MCF 10A (cell line): ENCODE measurements at places on chromosomes 1 and 21.
A peak's percentile ranks its signal among the peaks of the same experiment; 100 is the strongest.

- H3K27ac ChIP-seq: peak within 1 kb of the TSS; percentile 82
- no peaks in the 10 kb centered on the region for H3K27me3 ChIP-seq
- DNase-seq: peak; percentile 84
- peaks cover 8% of the 10 kb centered on the region for H3K36me3 ChIP-seq
- peaks cover 53% of the 10 kb centered on the region for H3K4me1 ChIP-seq
- peak within 1 kb of the TSS; percentile 83 for H3K4me3 ChIP-seq
Observed at GRCh38 chr1:202807926-202808757, at the start of gene KDM5B. Gene KDM5B (minus strand): TSS chr1:202808421. CDS start chr1:202808305, 116 bp downstream.

GRCh38 chr21:17709266-17709611, 96.5 kb upstream of the BTG3 start:
- no peak overlapping the region for H3K4me3 ChIP-seq
- H3K4me1 ChIP-seq: peaks cover 35% of the 10 kb centered on the region
- no peaks in the 10 kb centered on the region for H3K27me3 ChIP-seq
- no peaks in the 10 kb centered on the region for H3K36me3 ChIP-seq

DNA sequence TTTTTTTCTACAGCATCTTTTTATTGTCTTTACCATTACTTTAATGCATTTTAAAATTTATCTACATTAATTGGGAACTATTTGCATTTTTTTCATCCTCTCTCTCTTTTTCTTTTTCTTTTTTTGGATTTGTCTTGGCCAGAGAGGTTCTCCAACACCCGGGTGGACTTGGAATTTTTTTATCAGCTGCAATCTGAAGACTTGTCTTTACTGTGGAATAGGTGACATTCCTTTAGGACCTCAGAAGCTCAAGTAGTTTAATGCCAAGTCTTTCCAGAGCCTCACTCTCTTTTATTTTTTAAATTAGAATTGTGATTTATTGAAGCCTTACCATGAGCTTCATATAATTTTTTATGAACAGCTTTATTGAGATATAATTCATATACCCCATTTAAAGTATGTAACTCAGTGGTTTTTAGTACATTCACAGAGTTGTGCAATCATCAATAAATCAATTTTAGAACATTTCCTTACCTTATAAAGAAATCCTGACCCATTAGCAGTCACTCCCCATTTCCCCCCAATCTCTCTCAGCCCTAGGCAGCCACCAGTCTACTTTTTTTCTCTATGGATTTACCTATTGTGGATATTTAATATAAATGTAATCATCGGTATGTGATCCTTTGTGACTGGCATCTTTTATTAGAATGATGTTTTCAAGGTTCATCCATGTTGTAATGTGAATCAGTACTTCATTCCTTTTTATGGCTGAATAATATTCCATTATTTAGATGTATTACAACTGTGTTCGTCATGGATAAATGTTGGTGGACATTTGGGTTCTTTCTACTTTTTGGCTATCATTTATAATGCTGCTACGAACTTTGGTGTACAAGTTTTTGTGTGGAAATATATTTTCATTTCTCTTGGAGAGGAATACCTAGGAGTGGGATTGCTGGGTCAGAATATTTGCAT, 6.2 kb downstream of the TUFT1 start:
- H3K4me3 ChIP-seq: peak overlapping the region; percentile 51
- no peaks in the 10 kb centered on the region for H3K27me3 ChIP-seq
- DNase-seq: no peak

DNA sequence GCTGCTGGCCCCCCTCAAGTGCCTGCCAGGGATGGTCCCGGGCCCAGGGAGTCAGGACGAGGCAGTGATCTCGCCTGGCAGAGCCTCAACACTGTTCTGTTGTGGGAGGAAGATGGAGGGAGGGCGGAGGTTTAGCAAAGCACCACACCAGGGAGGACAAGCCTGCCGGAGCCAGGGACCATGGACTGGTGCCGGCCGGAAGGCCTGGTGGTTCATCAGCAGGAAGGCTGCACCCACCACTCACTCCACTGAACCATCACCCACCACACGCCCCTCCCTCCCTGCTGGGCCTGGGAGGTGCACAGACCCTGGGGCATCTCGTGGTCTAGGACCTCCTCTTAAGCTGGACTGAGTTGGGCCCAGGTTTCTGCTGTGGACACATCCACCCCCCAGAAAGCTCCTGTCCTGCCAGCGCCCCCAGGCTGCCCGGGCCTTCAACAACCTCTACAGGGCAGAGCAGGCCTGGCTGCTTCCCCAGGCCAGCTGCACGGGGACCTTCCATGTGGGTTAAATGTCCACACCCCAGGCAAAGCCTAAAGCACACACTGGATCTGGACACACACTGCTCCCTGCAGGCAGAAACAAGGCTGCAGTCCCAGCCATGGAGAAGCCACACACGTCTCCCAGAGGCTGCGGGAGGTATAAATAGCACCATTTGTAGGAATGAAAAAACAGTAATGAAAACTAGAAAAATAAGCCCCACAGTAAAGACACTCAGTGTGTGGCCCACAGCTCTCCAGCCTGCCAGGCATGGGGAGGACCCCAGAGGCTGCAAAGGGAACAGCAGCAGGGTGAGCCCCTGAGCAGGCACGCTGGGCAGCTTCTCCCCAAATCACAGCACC, 10.4 kb upstream of the TMEM240 start:
- H3K27ac ChIP-seq: no peak overlapping the region
- H3K4me3 ChIP-seq: no peak overlapping the region
- peaks cover 8% of the 10 kb centered on the region for H3K4me1 ChIP-seq
- H3K36me3 ChIP-seq: peaks cover 39% of the 10 kb centered on the region
- no peaks in the 10 kb centered on the region for H3K27me3 ChIP-seq
- DNase-seq: no peak

DNA sequence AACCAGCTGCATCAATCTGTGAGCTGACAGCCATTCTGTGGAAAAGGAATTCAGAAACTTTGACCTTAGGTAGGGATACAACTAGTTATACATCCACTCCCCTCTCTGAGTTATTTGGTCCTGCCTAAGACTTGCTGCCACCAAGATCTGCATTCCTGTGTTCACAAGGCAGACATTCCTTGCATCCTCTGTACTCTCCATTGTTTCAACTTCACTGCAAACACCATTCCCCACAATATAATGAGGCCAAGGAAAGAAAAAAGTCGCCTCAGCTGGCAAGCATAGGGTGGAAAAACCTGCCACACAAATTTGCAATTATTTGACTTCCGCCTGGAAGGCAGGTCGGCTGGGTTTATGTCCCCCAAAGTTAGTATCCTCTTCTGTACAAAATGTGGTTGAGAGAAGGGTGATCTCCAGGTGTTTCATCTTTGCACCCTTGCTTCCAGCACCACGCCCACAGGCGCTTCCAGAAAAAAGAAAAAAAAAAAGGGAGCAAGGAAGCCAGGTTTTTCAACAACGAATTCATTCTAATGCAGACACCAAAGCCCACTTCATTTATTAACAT, 676 bp upstream of the CTTNBP2NL start:
- H3K4me1 ChIP-seq: peaks cover 55% of the 10 kb centered on the region
- peak overlapping the region; percentile 98 for H3K4me3 ChIP-seq
- peak overlapping the region; percentile 98 for H3K27ac ChIP-seq
- H3K36me3 ChIP-seq: peaks cover 5% of the 10 kb centered on the region
- DNase-seq: no peak
- no peaks in the 10 kb centered on the region for H3K27me3 ChIP-seq

DNA sequence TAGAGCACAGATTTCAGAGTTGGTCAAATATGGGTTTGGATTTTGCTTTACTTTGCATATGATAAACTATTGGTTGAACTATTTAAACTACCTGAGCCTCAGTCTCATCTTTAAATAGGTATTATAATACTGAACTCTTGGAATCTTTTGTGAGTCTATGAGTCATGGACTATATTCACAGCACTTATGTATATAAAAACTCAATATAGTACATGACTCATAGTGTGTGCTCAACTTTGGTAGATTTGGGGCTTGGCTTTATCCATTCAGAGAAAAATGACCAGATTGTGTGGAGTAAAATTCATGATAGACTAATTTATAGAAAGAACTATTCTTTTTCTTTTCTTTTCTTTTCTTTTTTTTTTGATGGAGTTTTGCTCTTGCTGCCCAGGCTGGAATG, 28.7 kb downstream of the FCRL3 start:
- peaks cover 15% of the 10 kb centered on the region for H3K27me3 ChIP-seq
- H3K4me3 ChIP-seq: no peak overlapping the region
- H3K27ac ChIP-seq: no peak overlapping the region
- peak; percentile 46 for DNase-seq
- no peaks in the 10 kb centered on the region for H3K4me1 ChIP-seq

DNA sequence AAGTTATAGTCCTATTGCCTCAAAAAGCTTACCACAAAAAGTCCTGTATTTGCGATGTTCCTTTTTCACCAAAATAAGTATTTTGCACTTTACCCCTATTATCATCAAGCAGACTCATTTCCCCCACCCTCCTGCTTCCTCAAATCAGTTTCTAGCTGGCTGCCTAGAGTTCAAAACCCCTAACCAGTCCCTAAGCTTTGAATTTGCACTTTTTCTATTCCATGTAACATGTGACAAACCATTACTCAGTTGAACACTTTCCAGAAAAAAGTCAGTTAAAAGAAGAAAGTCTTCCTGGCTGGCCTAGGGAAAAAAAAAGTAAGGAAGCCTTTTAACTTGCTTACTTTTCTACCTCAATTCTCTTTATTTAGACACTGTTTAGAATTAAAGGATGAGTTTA, 8.2 kb downstream of the CEP170 start:
- H3K27me3 ChIP-seq: no peaks in the 10 kb centered on the region
- peaks cover 55% of the 10 kb centered on the region for H3K4me1 ChIP-seq
- peaks cover 6% of the 10 kb centered on the region for H3K36me3 ChIP-seq
- peak overlapping the region; percentile 20 for H3K27ac ChIP-seq
- no peak overlapping the region for H3K4me3 ChIP-seq

DNA sequence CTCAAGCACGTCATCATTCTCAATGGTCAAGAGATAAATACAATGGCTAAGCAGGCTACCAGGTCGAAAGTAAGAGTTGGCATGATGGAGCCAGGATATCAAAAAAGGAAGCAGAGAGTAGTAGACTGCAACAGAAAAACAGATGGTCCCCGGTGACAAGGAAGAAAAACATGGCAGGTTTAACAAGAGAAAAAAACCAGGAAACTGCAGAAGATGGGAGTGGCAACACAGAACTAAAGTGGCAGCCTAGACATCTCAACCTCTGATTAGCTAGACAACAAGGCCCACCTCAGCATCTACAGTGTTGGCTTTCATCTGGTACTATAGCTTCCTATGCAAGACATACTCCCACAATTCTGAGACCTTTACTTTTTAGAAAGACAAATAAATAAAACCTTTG, 3.1 kb downstream of the UBR4 start:
- H3K27me3 ChIP-seq: no peaks in the 10 kb centered on the region
- peaks cover 16% of the 10 kb centered on the region for H3K36me3 ChIP-seq
- H3K4me3 ChIP-seq: no peak overlapping the region
- peaks cover 26% of the 10 kb centered on the region for H3K4me1 ChIP-seq
- no peak for DNase-seq
- H3K27ac ChIP-seq: no peak overlapping the region

- peaks cover 14% of the 10 kb centered on the region for H3K4me1 ChIP-seq
- no peak overlapping the region for H3K4me3 ChIP-seq
- no peaks in the 10 kb centered on the region for H3K27me3 ChIP-seq
- DNase-seq: peak; percentile 88
Observed at GRCh38 chr1:159882527-159882862, 17.5 kb downstream of the CFAP45 start.

- no peak overlapping the region for H3K4me3 ChIP-seq
- no peaks in the 10 kb centered on the region for H3K36me3 ChIP-seq
- H3K27me3 ChIP-seq: peaks cover 36% of the 10 kb centered on the region
- H3K4me1 ChIP-seq: no peaks in the 10 kb centered on the region
Observed at GRCh38 chr21:45590726-45591618, 48.7 kb upstream of the SLC19A1 start.

DNA sequence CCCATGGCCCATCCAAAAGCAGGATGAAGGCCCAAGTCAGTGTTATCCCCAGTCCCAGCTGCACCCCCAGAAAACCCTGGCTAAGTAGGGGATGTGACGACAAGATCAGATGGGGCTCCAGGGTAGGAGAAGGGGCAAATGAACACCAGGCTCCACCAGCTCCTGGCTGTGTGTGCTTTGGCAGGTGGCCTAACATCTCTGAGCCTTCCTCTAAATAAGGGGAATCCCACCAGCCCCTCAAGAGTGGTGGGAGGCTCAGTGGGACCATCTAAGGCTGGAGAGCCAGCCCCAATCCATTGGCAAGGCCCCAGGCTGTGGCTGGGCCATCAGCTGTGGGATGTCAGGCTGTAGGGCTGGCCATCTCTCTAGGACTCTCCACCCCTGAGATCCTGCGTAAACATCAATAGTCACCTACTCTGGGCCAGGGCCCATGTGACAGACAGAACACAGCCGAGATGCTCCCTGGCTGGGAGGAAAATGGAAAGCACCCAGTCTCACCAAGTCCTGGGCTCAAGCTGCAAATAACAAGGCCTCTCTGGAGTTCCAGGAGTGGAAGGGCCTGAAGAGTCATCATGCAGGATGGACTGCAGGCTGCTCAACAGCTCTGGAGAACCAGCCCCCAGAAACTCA, 7.5 kb downstream of the SDC3 start:
- peaks cover 13% of the 10 kb centered on the region for H3K4me1 ChIP-seq
- DNase-seq: no peak
- no peaks in the 10 kb centered on the region for H3K36me3 ChIP-seq
- H3K4me3 ChIP-seq: no peak overlapping the region
- no peaks in the 10 kb centered on the region for H3K27me3 ChIP-seq

DNA sequence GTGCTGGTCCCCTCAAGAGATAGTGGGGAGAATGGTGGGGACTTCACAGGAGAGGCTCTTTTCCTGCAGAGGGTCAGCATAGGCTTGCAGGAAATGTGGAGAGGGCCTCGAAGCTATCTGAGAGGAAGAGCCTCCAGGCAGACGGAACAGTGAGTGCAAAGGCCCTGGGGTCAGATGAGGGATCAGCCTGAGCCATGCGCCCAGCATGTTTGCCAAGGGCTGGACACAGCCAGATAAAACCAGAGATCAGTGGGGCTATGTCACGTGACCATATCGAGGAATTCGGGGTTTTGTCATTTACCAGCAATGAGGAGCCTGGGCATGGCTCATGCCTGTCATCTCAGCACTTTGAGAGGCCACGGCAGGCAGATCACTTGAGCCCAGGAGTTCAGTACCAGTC, 6.5 kb upstream of the UTS2 start:
- H3K36me3 ChIP-seq: peaks cover 7% of the 10 kb centered on the region
- no peak overlapping the region for H3K27ac ChIP-seq
- no peaks in the 10 kb centered on the region for H3K4me1 ChIP-seq
- H3K4me3 ChIP-seq: no peak overlapping the region
- no peak for DNase-seq
- no peaks in the 10 kb centered on the region for H3K27me3 ChIP-seq

GRCh38 chr21:34279883-34280282, 83.9 kb upstream of the KCNE2 start:
- no peaks in the 10 kb centered on the region for H3K27me3 ChIP-seq
- peaks cover 11% of the 10 kb centered on the region for H3K4me1 ChIP-seq
- H3K4me3 ChIP-seq: no peak overlapping the region
- H3K36me3 ChIP-seq: no peaks in the 10 kb centered on the region
- no peak for DNase-seq
